ENCODE measurements at places on chromosomes 7 and 10.

DNA sequence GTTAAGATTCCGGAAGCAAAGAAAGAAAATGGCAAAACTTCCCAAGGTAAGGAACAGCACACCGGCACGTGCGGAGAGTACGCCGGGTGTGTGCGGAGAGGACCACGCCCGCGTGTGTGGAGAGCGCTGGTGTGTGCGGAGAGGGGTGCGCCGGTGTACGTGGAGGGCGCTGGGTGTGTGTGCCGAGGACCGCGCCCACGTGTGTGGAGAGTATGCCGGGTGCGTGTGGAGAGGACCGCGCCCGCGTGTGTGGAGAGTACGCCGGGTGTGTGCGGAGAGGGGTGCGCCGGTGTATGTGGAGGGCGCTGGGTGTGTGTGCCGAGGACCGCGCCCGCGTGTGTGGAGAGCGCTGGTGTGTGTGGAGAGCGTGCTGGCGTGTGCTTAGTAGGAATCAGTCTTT lies 48.6 kb upstream of the DPYSL4 start:
- no peak for DNase-seq

DNA sequence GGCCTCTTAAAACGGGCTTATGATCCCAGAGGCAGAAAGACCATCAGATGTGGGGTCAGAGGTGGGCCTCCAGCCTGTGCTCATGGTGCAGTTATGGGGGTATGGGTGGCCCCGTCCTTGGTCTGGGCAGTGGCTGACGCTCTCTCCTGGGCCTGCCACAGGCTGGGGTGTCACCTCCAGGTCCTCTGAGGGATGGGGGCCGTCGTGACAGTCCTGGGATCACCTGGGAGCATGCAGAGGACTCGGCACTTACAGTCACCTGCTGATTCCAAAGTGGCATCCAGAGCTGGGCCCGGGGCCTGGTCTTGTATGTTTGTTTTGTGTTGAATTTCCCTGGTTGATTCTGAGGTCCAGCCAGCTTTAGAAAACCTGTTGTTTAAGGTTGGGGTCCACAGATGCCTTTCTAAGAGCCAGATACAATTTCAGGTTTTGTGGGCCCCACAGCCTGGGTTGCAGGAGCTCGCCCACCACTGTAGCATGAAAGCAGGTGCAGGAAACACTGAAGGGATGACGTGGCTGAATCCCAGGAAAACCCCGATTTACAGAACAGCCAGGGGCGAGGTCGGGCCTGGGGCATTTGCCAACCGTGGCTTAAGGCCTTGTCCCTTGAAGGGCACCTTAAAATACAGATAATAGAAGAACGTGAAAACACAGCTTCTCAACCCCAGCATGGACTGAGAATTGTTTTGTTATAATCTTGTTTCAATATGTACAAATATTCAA lies 170.7 kb upstream of the PPP2R2D start:
- no peak for DNase-seq

GRCh38 chr7:44158873-44159631 lies 17.9 kb upstream of the MYL7 start:
- no peak for DNase-seq

- DNase-seq = no peak
Measured at GRCh38 chr10:121975295-121976086, 474 bp upstream of the NSMCE4A start.

- no peak for DNase-seq
Measured at GRCh38 chr10:10320956-10321355, 696.7 kb upstream of the CELF2 start.

DNA sequence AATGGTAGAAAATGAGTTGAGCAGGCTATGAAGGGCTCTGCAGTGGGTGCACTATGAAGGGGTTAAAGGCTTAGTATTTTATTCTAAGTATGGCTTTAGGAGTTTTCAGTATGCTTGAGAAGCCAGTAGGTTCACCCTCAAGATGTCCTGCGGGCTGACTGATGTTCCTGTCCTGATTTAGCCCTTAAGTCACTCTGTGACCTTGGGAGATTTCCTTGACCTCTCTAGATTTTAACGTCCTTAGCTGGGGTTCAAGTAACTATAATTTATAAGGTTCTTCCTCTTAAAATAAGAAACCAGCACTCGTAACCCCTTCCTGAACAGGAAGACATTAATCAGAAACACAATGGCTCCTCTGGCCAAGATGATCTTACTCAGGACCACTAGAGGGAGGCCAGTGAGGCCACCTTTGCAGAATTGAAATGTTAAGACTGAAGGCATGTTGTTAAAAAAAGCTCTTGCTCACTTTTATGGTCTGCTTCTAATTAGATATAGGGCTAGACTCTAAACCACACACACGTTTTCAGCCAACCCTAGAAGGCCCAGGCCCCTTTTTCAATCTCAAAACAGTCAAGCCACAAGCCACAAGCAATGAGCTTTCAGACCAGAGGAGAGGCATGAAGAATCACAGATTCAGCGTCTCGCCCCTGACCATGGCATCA lies 41.9 kb downstream of the CDK1 start:
- DNase-seq = no peak

GRCh38 chr7:42292991-42293521 lies 56.0 kb upstream of the GLI3 start:
- no peak for DNase-seq
